Epithelial cell of proximal tubule (primary cell): ENCODE measurements at places on chromosomes 16 and 17.

DNA sequence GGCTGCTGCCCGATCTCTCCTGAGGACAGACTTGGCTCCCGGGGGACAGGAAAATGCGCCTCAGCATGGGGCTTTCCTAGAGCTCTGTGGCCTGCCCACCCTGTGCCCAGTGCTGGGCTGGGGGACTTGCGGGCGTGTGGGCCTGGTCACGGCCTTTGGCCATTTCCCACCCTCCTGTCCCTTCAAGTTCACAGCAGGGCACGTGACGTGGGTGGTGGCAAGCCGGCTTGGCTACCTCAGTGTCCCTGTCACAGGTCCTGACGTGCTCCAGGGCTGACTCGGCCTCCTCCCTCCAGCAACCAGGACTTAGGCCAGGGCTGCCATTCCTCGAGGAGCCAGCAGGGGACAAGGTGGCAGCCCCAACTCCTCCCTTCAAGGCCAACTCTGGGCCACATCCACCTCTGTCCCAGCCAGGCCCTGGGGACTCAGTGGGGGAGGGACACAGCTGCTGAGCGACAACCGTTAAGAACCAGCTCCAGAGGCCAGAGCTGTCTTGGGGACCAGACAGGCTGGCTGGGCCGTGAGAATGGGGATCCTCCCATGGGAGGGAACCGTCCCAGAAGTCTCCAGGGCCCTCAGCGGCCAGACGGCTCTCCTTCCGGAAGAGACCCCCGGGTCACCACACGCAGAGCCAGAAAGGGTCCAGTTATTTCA, 981 bp upstream of the UNC13D start:
- no peak for DNase-seq

DNA sequence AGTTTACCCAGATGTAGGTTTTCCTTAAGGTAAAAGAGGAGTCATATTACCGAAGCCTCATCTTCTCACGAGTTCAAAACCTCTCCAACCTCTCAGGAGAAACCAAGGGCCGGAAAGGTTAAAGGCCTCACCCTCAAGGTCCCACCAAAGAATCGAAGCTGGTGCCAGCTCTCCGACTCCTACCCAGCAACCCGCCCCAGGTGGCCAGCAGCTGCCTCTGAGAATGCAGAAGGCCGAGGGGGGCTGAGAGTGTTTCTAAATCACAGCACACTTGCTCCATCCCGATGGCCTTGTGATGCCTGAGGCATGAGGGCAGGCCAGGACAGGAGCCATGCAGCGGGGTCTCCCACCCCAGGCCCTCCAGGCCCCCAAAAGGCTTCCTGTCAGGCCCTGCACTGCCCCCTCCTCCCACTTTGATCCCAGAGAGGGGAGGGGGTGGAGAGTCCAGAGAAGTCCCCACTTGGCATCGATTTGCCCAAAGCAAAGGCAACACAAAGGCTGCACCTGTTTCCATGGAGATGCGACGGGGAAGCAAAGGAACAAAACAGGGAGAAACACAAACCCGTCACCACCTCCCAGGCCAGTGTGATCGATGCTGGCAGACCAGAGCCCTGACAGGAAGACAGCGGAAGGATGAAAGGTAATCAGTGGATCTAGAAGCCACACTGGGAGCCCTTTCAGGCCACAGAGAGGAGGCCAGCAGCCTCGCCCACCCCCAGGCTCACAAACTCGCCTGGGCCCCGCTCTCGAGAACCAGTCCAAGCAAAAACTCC, 39.0 kb downstream of the CUEDC1 start:
- no peak for DNase-seq

DNA sequence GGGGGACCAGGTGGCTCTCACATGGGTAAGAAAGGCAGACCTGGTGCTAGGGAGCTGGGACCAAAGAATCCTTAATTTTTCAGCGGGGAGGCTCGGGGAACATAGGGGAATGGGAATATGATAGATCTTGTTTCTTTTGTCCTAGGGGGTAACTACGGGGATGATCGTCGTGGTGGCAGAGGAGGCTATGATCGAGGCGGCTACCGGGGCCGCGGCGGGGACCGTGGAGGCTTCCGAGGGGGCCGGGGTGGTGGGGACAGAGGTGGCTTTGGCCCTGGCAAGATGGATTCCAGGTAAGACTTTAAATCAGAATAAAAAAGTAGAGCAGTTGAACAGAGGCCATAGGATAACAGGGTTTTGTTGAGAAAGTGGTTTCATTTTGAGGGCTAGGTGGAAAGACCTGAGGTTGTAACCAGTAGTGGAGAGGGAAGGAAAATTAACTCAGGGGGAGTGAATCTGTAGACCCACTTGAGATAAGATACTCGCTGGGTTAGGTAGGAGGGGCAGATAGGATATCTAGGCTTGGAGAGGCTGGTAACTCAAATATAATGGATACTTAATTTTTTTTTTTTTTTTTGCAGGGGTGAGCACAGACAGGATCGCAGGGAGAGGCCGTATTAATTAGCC, 11.0 kb downstream of the FUS start:
- no peak for DNase-seq

- DNase-seq: no peak
Observed at GRCh38 chr17:77242118-77242851, 101.5 kb downstream of the SEC14L1 start.

DNA sequence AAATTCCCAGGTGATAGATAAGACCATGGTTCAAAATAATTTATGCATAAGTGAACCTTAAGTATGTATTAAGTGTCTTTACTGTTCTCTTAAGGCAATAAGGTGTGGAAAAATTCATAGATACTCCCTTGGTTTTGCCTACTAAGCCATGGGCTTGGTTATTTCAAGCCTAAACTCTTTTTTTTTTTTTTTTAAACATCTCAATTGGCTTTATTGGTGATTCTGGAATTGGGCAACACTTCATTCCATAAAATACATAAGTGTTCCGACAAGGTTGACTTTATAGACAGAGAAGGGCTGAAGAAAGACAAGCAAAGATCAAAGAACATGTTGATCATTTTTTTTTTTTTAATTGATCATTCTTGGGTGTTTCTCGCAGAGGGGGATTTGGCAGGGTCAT, 73.5 kb downstream of the ESRP2 start:
- DNase-seq: no peak

GRCh38 chr17:17722906-17723353, 41.7 kb downstream of the RAI1 start:
- no peak for DNase-seq

- no peak for DNase-seq
Observed at GRCh38 chr17:66654106-66654740, 180.7 kb upstream of the CACNG5 start.

GRCh38 chr16:47787696-47788095, 326.6 kb downstream of the PHKB start:
- DNase-seq: no peak

DNA sequence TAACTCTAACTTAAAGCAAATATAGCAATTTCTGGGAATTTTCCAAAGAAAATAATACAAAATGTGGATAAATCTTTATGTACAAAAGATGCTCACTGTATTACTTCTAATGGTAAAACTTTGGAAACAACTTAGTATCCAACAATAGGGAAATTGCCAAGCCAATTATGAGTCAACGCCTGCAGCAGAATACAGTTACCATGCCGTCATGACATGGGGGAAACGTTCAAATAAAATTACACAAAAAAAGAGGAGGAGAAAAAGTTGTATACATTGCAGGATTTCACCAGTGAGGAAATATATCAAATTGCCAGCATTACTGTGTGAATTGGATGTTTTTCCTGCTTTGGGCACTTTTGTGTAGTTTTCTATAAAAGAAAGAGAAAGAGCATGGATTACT, 469.6 kb downstream of the SOX9 start:
- no peak for DNase-seq

GRCh38 chr17:39953471-39953888, 9.3 kb upstream of the GSDMA start:
- DNase-seq: no peak

DNA sequence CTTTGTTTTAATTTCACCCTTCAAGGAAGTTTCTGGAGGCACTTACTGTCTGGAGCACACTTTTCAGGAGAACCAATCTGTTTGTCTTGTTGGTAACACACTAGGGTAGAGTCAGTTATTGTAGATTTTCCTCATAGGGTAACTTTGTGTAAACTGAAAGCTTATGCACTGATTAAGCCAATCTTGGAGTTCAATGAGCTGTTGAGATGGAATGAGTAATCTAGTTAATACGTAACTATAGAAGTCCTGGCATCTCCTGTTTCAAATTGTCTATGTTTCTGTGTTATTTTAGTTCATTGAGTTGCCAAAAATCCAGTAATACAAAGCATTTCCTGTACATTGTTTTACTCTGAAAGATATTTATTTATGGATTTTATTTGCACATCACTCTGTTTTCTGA, 111.6 kb upstream of the HAS3 start:
- DNase-seq: peak; percentile 93

- DNase-seq: no peak
Observed at GRCh38 chr17:75386430-75386829, 19.0 kb downstream of the GRB2 start.

DNA sequence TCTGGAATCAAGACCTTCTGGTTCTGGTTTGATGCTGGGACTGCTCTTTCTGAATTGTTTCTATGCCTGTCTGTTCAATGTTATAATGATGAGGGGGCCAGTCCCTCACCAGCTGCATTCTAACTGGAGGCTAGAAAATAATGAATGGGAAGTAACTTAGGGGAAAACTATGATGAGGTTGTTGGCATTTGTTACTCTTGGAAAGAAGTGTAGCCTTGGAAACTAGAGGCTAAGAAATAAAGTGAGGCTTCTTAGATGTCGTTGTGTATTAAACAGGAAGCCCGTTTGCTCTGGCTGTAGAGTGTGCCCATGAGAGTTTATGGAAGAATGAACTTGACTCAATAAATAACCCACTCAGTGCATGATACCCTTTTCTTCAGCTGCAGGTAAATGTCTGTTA, 140.8 kb downstream of the PRKCA start:
- no peak for DNase-seq

- DNase-seq: no peak
Observed at GRCh38 chr17:63786117-63786516, 12.1 kb downstream of the DDX42 start.

DNA sequence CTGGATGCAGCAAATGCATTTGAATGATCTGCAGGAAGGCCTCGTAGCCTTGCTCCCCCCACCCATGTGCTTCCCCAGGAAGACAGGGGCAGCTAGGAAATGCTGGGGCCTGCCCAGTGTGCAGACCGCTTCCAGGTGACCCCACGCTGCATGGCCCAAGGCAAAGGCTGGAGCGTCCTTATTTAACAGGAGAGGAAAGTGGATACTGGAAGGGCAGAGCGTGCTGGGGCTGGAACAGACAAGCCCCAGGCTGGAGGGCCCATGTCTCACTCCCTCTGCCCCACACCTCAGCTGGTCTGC, 26.1 kb upstream of the NPTX1 start:
- no peak for DNase-seq

GRCh38 chr17:31015639-31016038, 44.8 kb downstream of the RNF135 start:
- no peak for DNase-seq

DNA sequence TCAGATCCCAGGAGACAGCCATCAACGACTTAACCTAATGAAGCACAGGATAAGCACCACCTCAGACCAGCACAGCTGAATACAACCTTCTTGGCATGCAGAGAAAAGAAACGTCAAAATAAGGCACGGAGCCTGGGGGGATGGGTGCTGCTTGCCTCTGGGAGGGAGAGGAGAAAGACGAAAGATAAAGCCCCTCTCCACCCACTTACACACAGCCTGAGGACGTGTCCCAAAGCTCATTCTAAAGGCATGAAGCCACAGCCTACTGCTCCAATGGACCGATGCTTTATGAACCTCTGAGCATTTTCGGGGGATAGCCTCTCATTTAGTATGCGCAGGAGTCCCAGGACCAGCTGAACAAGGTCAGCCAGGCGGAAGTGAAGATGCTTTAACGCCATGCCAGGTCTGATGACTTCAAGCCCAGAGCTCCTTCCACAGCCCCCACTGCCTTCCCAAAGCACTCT, 31.1 kb downstream of the ST3GAL2 start:
- DNase-seq: no peak

DNA sequence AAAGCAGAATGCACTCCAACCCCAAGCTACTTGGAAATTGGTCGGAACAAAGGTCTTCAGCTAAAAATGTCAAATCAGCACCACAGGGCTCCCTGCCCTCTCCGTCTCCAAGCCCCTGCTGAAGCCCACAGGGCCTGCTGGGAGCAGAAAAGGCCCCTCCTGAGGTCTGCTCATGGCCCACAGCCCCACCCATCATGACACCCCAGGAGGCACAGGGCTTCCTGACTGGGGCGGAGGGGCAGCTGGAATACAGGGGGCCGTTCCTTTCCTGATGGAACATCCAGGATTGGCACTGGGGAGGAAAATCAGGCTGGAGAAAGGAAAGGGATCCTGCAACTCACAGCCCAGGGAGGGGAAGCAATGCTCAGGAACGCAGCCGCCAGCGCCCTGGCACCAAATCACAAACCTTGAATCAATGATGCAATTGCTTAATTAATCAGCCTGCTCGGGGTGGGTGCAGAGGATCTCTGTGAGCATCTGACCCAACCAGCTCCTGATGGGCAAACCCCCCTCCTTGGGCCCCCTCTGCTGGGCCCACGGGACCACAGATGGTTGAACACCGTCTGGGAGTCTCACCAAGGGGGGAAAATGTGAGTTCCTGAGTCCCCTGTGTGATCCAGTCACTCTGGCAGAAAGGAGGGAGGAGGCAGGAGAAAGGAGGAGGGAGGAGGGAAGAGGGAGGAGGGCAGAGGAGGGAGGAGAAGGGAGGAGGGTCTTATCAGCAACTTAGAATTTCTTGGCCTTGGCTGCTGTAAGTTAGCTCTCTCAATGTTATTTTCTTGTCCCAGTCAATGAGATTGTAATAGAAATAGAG, 155.5 kb downstream of the ZNF423 start:
- DNase-seq: no peak

- no peak for DNase-seq
Observed at GRCh38 chr17:80777274-80777673, 214.4 kb upstream of the CHMP6 start.

DNA sequence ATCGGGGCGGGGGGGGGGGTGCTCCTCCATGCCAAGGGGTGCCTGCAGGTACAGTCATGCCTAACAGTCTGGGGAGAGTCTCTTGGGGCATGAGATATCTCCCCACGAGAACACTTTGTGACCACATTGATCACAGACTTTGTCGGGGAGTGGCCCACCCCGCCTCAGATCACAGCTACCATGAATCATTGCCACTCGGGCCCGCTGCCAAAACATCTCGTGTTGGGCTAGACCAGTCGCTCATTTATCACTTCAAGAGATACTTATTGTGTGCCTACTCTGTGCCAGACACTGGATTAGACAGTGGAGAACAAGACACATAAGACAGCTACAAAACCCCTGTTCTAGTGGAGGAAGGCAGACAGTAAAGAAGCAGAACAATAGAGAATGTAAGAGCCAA, 72.6 kb downstream of the CLEC16A start:
- DNase-seq: no peak
